ENCODE measurements at places on chromosomes 7 and 10.

GRCh38 chr10:61812052-61812721 is 89.3 kb upstream of the ARID5B start:
- no peak for DNase-seq

DNA sequence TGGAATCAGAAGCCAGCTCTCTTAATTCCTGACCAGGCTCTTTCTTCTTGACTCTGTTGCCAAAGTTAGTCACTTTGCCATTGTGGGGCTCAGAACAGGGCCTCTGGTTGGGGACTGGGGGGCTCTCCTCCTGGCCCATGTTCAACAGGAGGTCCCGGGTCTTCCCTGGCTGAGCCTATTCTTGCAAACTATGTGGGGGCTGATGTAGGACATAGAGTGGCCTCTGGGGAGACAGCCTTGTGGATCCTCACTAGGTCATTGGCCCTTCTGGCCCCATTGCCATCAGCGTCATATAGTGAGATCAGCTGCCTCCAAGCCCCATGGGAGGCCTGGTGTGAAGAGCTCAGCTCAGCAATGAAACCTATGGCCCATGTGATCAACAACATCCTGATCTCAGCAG is 77.6 kb upstream of the LEP start:
- DNase-seq = no peak

GRCh38 chr7:8605221-8605620 is 171.8 kb downstream of the NXPH1 start:
- no peak for DNase-seq

GRCh38 chr7:104971290-104972071 is 42.5 kb upstream of the KMT2E start:
- peak; percentile 67 for DNase-seq
